ENCODE measurements at places on chromosomes 16 and 17.

- no peak for DNase-seq
Observed at GRCh38 chr16:1537763-1538289, 4.4 kb downstream of the TMEM204 start.

GRCh38 chr17:76082326-76083251 lies 3.6 kb downstream of the ZACN start:
- no peak for DNase-seq

- no peak for DNase-seq
Observed at GRCh38 chr16:63922560-63922959, 1199.3 kb downstream of the CDH11 start.

- no peak for DNase-seq
Observed at GRCh38 chr16:1762879-1763520, 8.3 kb downstream of the NME3 start.

GRCh38 chr17:37824534-37825485 lies 80.0 kb upstream of the HNF1B start:
- DNase-seq = no peak

DNA sequence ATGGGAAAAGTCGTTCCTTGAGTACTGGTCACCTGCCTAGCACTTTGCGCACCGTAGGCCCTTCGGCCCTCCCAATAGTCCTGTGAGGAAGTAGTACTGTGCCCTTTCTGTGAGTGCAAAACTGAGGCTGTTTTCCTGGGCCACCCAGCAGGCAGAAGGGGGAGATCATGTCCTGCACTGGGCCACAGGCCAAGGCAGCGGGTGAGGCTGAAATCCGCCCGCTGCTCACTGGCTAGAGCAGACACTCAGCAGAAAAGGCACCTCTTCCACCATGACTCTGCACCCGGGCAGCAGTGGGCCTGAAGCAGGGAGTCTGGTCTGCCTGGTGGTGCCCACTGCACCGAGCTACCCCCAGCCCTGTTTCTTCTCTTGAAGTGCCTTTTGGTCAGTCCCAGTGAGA lies 20.2 kb downstream of the METTL22 start:
- no peak for DNase-seq

- no peak for DNase-seq
Observed at GRCh38 chr16:4016005-4016352, 100.3 kb downstream of the ADCY9 start.

DNA sequence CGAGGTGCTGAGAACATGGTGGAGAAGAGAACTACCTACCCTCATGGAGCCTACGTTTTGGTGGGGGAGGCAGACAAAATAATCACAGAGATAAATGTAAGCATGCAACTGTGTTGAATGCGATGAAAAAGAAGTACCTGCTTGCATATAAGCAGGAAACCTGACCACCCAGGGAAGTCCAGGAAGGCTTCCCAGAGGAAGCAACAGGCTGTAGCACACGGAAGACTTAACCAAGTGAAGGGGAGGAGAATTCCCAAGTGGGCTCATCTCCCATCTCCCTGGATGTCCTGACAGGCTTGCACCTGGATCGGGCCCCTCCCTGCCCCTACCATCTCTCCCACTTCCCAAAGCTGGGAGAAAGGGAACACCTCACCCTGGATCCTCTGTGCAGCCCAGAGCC lies 2.0 kb downstream of the SCRN2 start:
- no peak for DNase-seq

GRCh38 chr17:67998466-67998865 lies 2.2 kb upstream of the C17orf58 start:
- DNase-seq = no peak

DNA sequence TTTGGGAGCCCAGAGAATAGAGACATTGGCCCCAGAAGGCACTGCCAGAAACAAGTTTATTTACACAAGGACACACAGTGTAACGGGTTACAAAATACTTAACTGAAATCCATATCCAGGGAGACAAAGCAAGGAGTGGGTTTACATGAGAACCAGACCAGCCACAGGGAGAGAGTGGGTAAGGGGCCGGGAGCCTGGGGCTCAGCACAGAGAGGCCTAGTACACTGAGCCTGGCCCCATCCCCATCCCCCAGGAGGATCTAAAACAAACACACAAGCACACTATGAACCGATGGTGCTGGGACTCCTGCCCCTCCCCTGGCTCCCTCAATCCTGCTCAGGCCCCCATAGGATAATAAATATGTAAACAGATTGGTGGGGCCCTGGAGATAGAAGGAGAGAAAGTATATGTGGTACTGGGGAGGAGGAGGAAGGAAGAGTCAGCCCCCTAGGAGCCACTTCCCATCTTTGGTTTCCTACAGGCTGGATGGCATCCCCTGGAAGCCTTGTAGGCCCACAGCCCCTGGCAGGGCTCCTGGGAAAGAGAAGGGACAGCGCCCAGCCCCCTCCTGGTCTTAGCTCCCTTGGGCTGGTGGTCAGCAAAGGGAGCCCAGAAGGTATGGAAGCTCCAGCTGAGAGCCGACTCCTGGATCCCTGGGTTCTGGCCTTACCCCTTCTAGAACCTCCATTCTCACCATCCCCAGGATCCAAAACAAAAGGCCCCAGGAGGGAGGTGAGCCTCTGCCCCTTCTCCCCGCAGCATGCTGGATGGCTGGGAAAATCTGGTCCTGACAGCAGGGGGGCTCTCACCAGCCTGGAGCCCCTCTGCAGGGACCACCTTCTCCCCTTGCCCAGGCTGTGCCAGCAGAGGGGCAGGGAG lies 6.4 kb downstream of the G6PC3 start:
- no peak for DNase-seq

GRCh38 chr17:58658804-58659713 lies 32.8 kb downstream of the TEX14 start:
- peak; percentile 45 for DNase-seq

DNA sequence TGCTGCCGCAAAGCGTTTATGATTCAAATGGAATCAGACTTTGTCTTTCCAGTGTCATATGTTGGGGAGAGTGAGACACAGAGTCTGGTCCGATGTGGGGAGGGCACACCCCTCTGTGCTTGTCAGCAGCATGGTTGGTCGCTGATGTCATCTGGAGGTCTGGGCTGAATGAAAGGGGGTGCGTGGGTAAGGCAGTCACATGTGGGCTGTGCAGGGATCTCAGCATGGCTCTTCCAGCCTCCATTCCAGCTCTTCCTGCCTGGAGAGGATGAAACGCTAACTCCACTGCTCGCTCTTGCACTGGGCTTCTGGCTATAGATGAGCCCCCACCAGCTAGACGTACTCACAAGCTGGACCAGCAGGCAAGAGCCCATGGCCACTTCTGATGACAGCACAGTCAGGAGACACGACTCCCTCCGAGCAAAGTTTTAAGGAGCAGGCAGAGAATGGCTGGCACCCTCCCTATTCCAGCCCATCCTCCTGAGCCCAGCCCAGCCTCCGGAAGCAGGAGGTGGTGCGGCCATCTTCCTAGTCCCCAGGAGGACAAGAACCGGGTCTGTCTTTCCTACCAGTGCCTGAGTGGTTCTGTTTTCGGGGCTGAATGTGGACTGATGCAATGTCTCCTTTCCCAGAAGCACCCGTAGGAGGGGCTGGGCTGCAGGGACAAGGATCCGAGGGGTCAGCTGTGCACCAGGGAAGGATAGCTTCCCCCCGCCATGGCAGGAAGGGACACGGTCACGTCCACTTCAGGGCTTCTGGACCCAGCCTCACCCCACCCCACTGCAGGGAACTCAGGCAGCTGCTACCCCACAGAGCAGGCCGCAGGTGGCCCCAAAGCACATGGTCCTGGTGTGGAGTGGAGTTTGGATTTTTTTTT lies 41.5 kb upstream of the CBFA2T3 start:
- no peak for DNase-seq

DNA sequence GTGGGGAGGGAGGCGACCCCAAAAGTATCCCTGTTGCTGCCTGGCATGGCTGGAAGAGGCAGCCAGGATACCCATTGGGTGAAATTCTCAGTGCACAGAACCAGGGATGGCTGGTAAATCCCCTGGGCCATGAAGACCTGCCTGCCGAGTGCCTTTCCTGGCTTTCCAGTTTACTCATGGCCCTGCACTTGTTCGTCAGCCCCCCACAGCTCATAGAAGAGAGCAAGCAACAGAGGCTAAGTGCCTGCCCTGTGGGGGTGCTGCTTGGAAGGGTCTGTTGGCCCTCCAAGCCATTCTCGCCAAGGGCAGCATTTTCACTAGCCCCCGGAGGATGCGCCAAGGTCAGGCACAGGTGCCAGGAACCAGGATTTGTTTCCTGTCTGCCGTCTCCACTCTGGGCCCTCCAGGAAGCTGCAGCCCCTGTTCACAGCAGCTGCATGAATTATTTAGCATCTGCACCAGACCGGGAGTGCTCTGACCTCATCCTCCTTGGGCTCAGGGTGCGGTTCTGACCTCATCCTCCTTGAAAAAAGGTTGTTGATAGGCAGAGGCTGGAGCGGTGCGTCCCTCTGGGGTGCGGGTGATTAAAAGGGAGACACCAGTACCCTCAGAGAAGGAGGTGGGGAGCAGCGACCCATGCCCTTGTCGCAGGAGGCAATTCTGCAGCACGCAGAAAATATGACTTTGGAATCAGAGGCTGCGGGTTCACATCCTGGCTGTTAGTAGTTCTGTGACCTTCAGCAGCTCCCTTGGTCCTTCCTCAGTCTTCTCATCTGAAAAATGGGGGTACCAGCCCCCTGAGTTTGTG lies 14.2 kb upstream of the CD300A start:
- DNase-seq = no peak

- DNase-seq = no peak
Observed at GRCh38 chr17:49850772-49851386, 3.0 kb upstream of the TAC4 start.

- no peak for DNase-seq
Observed at GRCh38 chr16:81797443-81797842, 18.4 kb downstream of the PLCG2 start.

- DNase-seq = no peak
Observed at GRCh38 chr17:40366861-40367518, 2.5 kb upstream of the GJD3 start.

- DNase-seq = no peak
Observed at GRCh38 chr17:21252289-21252795, 868 bp downstream of the NATD1 start.

- peak; percentile 29 for DNase-seq
Observed at GRCh38 chr17:48131216-48131824, 23.8 kb downstream of the SNX11 start.

GRCh38 chr16:88928405-88929090 lies 48.5 kb downstream of the CBFA2T3 start:
- DNase-seq = no peak

DNA sequence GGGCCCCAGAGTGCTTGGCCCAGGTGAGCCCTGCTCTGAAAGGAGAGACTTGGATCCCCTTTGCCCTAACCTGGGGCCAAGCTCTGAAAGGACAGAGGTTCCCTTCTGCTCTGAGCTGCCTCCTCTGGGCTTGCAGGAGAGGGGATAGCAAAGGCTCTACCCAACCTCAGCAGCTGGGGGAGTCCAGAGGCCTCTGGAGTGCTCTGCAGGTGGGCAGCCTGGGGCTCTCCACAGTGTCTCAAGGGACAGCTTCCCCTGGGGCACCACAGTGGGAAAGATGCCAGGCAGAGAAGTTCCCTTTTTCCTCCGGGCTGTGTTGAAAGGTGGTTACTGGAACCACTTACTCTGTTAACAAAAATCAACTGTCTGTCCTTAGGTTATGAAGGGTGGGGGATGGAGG lies 48.2 kb upstream of the MGAT5B start:
- DNase-seq = no peak
